ENCODE measurements at places on chromosomes 5 and 9.

DNA sequence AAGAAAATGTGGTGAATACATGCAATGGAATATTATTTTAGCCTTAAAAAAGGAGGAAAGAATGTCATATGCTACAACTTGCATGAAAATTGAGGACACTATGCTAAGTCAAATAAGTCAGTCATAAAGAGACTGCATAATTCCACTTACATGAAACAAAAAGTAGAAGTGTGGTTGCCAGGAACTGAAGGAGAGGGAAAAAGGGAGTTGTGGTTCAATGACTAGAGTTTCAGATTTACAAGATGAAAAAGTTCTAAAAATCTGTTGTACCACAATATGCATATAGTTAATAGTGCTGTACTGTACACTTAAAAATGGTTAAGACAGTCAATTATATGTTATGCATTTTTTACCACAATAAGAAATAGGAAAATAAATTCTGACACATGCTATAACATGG lies 95.4 kb downstream of the SLC44A1 start:
- no peak for DNase-seq

- no peak for DNase-seq
These were observed 8.0 kb upstream of the PALM2AKAP2 start for GRCh38 chr9:109771796-109772531.

- DNase-seq = no peak
These were observed 3.5 kb upstream of the SNX30 start for GRCh38 chr9:112747094-112747493.

DNA sequence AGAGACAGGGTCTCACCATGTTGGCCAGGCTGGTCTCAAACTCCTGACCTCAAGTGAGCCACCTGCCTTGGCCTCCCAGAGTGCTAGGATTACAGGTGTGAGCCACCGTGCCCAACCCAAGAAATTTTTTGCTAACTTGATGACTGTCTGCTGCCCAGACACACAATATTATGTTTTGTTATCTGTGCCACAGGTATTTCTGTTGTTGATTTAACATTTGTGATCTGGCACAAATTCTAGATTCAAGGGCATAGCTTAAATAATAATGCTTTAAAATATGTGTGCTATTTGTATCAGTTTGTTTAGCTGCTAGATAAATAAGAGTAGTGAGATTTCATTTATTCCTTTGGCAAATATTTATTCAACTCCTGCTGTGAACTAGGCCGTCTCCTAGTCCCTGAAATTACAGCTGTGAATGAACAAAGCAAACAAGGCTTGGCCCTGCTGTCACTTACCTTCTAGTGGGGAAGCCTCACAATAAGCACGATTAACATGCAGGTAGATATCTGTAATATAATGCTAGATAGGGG lies 35.3 kb downstream of the GAPVD1 start:
- no peak for DNase-seq

GRCh38 chr5:173341961-173342430 lies 13.8 kb upstream of the STC2 start:
- DNase-seq = no peak

DNA sequence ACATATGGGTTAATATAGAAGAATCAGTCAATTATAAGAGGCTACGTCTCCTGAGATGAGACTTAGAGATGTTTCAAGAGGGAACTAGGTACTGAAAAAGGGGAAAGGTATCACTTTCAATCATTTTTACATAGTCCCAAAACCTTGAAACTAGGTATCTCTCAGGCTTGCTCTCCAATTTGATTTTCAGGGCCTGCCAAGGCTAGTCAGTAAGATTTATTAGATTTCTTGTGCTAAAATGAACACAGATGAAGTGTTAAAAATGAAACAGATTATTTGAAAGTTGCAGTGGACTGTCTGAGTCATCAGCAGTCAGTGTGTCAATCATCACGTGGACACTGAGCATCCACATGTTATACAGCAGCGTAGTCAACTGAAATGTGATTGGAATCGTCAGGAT lies 591.1 kb downstream of the DTWD2 start:
- DNase-seq = no peak

DNA sequence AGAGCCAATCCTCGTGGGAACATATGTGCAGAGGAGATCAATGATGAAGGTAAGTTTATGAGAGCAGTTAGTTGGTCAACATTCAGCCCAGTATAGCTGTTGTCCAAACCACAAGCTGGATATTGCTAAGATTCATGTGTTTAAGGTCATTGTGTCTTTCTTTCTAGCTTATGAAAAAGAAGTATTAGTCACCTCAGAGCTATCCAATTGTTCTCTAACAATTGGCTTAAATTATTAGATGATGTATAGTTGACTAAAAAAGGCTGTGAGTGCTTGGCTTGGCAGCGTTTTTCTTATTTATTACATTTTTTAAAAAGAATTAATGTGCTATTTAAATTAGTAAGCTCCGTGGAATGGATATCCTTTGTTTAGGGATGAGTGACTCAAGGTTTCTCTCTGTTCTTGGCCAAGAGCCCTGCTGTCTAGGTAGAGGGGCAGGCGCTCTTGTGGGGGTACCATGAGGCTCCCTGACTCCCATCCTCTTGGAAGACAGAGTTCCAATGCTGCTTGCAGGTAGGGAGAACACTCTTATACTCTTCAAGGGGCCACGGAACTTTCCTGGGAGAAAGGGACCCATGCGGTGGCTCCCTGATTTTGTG lies 487.4 kb downstream of the IRX1 start:
- no peak for DNase-seq

DNA sequence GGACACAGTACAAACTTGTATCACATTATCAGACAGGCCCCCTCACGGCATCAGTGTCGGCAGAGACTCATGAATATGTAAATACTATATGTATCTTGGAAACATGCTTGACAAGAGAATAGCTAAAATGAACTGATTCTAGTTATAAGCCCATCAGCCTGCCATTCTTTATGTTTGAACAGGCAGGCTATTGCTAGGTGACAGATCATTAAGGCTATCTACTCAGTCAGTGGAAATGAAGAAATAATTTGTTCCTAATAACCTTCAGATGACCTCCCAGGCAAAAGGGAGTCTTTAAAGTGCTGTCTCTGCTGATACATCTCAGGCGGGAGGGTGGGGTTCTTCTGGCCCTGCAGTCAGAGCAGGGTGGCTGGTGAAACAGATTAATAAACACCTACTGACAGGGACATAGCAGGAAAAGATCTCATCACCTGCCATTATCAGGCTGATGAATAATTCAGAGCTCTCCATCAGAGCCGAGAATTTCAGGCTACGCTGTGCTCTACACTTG lies 394.2 kb downstream of the RASEF start:
- DNase-seq = no peak

DNA sequence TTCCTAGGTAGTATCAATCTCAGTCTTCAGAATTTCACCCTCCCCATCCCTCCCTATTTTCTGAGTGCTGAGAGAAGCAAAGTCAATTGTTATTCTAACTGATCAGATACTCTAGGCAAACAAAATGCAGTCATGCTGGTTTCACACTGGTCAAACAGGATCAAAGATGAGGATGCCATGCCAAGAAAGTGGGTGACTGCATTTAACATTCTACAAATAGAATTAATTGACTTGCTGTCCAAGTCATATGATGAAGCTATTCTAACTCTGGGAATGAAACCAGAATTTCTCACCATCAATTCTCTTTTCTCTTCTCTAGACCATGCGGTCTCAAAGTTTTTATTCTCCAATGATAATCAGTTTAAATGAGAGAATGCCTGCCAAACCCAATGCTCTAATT lies 112.5 kb downstream of the CTNND2 start:
- no peak for DNase-seq

- DNase-seq = no peak
These were observed 327.3 kb upstream of the CDH6 start for GRCh38 chr5:30866142-30866541.

- DNase-seq = no peak
These were observed 539.5 kb downstream of the EBF1 start for GRCh38 chr5:158560170-158560569.

DNA sequence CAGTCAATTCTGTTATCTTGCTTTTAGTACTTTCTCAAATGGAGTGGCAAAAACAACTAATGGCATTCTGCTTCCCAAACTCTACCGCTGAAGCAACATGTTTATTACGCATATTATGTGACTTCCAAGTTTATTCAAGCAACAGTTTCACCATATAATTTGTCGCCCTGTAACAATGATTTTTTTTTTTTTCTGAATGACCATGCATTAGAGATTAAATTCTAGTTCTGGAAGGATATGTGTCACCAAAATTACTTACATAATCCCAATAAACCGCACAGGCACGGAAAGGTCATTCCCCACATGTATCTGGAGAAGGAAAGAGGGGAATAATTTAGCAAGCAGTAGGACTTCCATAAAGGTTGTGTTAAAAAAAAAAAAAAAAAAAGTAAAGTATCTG lies 691.8 kb downstream of the DNAH5 start:
- no peak for DNase-seq

DNA sequence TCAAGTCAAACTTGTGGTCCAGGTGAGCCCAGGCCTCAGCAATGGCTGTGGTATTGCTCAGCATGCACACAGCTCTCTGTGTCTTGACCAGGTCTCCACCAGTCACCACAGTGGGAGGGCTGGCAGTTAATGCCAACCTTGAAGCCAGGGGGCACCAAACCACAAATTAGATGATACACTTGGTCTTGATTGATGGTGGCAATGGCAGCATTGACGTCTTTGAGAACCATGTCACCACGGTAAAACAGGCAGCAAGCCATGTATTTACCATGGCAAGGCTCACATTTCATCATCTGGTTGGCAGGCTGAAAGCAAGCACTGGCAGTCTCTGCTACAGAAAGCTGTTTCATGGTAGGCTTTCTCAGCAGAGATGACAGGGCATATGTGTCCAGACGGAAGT lies 40.0 kb downstream of the NIM1K start:
- DNase-seq = peak; percentile 48

GRCh38 chr9:80061096-80061495 lies 489.3 kb downstream of the TLE4 start:
- no peak for DNase-seq

DNA sequence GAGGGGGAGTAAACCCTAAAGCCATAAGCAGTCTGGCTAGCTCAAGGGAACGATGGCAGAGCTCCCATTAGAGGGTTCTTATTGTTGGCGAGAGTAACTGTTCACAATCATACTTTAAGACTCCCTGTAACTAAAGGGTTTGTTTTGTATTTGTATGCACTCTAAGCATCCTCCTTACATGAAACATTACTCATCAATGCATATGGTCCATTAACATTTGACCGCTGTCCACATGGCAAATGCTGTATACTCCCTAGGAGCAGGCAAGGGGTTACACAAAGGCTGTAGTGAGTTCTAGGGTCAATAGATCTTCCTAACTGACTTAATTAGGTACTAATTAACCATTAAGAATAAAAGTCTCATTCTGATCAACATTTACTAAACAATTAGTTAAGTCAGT lies 95.3 kb upstream of the MRPS30 start:
- DNase-seq = no peak

- no peak for DNase-seq
These were observed 38.8 kb upstream of the COL5A1 start for GRCh38 chr9:134602547-134603362.

- no peak for DNase-seq
These were observed 205.0 kb downstream of the CRB2 start for GRCh38 chr9:123561046-123561445.

- DNase-seq = no peak
These were observed 589.4 kb downstream of the NR2F1-AS1 start for GRCh38 chr5:92991581-92992067.

DNA sequence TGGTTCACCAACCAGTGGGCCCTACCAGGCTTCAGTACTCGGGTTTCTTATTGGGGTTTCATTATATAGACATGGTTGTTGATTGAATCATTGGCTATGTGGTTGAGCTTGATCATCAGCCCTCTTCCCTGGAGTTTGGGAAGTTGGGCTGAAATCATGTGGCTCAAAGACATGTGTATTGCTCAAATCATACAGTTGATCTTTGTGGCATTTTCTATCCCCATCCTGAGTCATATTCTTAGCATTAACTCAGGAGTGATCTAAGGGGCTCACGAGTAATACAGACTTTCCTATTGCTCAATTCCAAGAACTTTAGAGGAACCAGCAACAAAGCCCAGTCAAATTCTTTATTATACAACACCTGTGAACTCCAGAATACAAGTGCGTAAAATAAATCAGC lies 66.2 kb downstream of the SMC5 start:
- DNase-seq = no peak

GRCh38 chr5:54013556-54014194 lies 296.7 kb downstream of the ARL15 start:
- peak; percentile 82 for DNase-seq

- DNase-seq = no peak
These were observed 6.5 kb downstream of the NTMT1 start for GRCh38 chr9:129632460-129632859.

DNA sequence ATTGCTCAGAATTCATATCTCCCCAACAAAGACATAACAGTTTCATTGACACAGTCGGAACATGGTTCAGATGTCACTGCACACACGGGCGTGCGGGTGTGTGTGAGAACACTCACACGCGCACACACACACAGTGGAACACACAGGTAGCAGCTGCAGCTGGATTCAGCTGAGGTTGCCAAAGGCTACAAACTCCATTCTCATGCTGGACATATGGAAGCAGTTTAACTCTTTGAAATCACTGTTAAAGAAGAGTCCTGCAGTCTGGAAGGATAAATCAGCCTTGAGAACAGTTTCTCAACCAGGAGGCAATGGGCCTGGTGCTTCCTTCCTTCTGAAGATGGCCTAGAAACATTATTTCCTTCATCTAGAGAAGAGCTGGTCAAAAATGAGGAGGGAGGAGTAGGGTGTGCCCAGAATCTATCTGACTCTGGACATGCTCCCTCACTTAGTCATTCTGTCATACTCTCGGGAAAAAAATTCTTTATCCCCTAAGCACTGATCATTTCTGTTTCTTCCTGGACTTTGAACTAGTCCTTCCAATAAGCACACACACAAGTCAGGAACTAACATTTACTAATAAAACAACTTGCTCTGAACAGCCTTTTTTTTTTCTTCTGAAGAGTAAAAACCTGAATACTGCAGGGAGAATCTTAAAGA lies 160.6 kb downstream of the ZDHHC21 start:
- no peak for DNase-seq

DNA sequence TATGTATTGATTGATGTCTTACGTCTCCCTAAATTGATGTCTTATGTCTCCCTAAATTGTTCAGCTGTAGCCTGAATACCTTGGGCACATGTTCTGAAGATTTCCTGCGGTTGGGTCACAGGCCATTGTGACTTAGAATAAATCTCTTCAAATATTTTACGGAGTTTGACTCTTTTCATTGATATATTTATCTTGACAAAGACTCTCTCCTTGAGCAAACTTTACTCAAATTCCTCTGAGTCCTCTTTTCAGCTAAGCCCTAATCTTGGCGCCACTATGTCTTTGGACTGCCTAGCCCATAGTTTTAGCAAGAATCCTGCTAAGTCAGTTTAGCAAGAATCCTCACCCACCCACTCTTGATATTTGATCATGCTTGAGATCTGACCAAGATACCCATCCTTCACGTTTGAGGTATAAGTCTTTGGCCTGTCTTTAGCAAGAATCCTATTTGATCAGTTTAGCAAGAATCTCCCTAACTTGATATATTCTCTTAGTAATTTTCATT lies 35.3 kb upstream of the FBXL17 start:
- no peak for DNase-seq

- no peak for DNase-seq
These were observed 115.9 kb upstream of the DAPK1 start for GRCh38 chr9:87381746-87382145.
